ENCODE measurements at places on chromosomes 1 and 21.

- DNase-seq, result no peak
These were observed 73.3 kb downstream of the PLPP3 start for GRCh38 chr1:56505792-56506743.

GRCh38 chr1:20216574-20216973 is 30.3 kb upstream of the PLA2G2C start:
- DNase-seq, result no peak

DNA sequence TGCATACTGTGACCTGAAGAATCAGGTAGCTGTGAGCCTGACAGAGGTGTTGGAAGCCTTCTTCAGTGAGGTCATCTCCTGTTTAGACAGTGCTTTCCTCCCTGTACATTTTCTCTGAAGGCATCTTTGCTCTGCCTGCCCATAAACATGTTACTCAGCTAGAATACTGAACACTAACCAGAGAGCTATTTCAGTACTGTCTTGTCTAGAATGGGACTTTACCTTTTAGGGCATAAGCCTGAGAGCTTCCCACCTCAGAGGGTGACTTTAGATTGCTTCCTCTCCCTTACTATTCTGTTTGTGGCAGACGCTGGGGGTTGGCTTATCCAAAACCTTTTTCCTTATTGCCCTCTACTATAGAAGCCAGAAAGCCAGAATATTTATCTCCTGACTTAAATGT is 23.3 kb upstream of the ZNF326 start:
- no peak for DNase-seq

DNA sequence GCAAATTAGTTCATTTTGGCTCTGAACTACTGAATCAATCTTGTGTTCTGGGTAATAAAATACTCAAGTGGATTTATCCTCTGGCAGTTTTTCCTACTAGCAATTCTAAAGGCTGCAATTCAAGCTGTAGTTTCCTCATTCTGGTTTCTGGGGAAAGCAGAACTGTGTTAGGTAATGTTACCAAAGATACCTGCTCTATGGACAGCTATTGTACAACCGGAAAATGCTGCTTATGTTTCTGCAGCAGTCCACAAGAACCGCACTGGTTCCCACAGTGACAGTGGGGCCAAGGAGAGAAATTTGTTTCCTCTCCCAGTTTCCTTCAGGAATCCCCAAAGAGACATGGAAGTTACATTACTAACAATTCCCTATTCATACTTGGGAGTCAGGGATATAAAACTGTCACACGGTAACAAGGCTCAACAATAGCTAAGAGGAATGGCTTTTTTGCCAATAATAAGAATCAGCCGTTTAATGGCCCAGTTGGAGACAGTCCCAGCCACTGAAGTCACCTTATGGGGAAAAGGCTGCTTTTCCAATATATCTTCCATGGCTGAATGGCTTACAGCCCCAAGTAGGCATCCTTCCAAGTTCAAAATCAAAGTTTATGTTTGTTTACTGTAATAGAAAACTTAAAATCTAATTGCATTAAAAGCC is 52.6 kb downstream of the PCNX2 start:
- no peak for DNase-seq

DNA sequence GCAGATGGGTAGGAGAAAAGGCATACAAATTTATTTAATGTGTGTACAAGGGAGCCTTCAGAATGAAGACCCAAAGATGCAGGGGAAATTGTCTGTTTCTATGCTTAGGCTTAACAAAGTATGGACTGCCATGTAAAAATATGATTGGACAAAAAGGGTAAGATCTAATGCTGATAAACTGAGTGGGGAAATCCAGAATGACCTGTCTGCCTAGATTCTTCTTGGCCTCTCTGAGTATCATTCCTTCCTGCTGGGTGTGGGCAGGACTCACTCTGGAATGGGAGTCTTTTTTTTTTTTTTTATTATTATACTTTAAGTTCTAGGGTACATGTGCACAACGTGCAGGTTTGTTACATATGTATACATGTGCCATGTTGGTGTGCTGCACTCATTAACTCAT is 61.0 kb downstream of the IGSF5 start:
- no peak for DNase-seq

DNA sequence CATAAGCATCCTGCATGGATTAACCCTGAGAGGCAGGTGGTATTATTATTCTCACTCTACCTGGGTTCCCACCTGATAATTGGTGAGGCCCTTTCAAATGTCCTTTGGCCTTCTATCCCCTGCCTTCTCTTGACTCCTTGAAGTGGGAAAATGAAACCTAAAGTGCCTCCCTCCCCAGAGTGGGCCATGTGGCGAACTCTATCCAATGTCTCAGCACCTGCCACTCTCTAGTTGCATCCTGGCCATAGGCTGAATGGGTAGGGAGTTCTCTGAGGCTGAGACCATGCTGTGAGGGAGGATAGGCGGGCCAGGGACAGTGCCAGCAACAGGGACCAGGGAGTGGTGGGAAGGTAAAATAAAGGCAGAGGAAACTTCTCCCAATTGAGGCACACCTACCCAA is 35.3 kb downstream of the ELF3 start:
- no peak for DNase-seq

DNA sequence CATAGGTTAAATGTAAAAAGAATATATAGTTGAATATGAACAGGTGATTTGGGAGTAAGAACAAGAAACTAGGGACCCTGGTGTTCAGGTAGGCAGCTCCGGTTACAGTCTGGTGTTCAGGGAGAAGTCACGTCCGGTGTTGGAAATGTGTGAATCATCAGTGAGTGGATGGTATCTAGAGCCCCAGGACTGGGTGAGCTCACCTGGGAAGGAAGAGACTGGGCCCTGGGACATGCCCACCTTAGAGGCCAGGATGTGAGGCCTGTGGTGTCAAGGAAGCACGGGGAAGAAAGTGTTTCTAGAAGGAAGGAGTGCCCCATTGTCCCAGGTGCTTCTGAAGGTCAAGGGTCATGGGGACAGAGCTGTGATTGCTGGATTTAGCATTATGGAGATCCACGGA is 1.5 kb upstream of the GJB3 start:
- DNase-seq, result no peak

DNA sequence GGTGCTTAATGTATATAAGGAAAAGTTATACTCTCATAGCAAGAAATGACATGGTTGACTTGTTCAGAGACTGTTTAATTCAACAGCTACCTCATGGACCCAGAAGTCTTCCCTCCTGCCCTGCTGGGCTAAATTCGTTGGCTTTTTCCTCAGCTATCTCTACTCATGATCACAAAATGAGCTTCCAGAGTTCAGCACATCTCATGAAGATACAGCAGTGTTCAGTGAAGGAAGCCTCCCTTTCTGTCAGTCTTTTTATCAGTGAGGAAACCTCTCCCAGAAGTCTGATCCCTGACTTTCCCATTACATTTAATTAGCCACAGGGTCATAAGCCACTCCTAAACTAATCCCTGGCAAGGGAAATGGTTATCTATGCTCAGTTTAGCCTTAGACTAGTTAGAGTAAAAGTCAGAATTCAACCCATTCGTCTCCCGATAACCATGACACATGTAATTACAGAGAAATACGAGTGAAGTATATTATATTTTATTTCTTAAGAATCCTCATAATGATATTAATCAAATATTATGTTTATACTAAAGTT is 97.5 kb downstream of the DENND1B start:
- DNase-seq, result no peak

DNA sequence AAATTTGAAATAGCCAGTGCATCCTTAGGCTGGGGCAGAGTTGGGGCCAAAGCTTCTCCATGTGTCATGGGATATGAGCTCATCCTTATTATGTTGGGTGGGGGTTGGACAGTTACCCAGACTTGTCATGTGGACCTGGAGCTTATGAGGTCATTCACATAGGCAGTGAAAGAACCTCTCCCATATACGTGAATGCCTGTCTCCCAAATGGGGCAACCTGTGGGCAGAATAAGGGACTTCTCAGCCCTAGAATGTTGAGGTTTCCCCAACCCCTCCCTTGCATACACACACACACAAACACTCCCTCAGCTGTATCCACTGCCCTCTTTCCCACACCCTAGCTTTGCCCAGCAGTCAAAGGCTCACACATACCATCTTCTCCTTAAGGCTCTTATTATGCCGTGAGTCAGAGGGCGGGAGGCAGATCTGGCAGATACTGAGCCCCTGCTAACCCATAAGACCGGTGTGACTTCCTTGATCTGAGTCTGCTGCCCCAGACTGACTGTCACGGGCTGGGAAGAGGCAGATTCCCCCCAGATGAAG is 2.3 kb upstream of the IVL start:
- no peak for DNase-seq

GRCh38 chr1:43864111-43865045 is 69.2 kb upstream of the ARTN start:
- DNase-seq, result no peak

- no peak for DNase-seq
These were observed 119.2 kb downstream of the TM2D1 start for GRCh38 chr1:61605607-61606321.

- no peak for DNase-seq
These were observed 33.6 kb upstream of the TRABD2B start for GRCh38 chr1:48030696-48031365.

GRCh38 chr21:46121286-46122221 is 23.6 kb downstream of the COL6A2 start:
- DNase-seq, result no peak

DNA sequence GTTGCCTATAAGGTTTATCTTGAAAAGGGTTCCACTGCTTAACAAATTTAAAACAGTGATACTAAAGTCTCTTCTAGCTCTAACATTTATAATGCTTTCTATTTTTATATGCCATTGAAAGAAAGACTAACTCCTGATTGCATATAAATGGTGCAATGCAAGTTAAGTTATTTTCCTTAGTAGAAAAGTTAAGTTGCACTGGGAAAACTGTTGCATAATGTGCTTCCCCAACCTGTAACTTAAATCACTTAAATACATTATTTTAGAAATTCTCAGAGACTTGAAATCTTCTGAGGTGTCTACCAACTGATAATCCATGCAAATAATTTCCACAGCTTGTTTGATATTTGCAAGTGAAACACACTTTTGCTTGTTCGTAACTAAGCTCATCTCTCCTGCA is 175.0 kb upstream of the HMCN1 start:
- no peak for DNase-seq

- no peak for DNase-seq
These were observed 40.7 kb upstream of the CXADR start for GRCh38 chr21:17472182-17472581.

GRCh38 chr1:212920896-212921295 is 29.4 kb upstream of the VASH2 start:
- no peak for DNase-seq

DNA sequence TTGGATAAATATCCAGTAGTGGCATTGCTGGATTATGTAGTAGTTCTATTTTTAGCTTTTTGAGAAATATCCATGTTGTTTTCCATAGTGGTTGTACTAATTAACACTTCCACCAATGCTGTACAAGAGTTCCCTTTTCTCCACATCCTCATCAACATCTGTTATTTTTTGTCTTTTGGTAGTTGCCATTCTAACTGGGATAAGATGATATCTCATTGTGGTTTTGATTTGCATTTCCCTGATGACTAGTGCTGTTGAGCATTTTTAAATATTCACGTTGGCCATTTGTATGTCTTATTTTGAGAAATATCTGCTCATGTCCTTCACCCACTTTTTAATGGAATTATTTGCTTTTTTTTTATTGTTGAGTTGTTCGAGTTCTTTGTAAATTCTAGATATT is 183.9 kb downstream of the PTPRU start:
- DNase-seq, result no peak

DNA sequence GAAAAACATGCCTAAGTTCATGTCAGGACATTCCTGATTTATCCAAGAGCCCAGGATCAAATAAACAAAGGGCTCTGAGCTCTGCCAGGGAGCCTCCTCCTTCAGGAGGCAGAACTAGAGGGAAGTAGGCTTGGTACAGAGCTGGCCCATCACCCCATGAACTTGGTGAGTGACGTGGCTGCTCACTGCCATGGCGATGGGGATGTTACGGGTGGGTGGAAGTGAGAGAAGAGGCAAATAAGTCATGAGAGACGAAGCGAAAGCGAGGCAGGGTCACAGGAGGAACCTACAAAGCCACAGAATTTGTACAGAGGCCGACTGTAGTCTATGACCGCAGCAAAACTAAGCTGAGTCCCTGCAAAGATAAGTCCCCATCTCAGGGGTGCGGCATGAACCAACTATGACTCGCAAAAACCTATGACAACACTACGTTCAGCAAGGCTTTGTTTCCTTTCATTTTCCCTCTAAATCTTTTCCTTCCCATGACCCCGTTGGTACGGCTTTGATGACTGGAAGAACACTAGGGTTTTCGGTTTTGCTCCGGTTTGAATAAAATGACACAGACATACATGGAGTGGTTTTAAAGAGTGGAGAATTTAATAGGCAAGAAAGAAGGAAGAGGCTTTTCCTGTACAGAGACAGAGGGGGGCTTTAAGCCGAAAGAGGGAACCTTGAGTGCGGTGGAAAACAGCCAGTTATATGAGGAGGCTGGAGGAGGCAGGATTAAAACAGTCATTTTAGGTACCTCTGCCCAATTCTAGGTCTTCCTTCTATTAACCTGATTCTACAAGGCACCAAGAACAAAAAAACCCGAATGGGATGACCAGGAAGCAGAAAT is 74.1 kb downstream of the CD46 start:
- DNase-seq, result peak; percentile 89

DNA sequence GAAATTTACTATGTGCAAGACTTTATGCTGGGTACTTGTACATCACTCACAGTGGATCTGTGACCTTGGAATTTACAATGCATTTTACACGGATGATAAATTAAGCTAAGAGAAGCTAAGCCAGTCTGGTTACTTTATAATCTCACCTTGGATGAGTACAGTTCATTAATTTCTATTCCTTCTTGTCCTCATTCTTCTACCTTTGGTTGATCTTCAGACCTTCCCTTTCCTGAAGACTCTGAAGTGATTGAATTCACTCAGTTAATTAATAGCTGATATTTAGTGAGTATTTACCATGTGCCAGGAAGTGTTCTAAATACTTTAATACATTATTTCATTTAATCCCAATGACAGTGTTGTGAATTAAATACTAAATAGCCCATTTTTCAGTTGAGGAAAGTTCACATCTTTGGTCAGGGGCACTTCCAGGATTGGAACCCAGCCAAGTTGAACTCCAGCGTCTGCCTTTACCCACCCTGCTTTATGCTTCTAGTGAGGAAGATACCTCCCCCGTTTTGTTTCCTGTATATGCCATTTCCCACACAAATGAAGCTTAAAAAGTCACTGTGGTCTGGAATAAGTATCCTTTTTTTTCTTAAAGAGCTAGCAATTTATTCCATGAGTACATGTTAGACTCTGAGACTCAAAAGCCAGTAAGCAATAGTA is 146.6 kb downstream of the TLR5 start:
- no peak for DNase-seq

GRCh38 chr21:36155603-36156338 is 853 bp upstream of the DOP1B start:
- no peak for DNase-seq

- no peak for DNase-seq
These were observed 10.9 kb downstream of the IER5 start for GRCh38 chr1:181099152-181100014.
